Stimulated activated CD8-positive, alpha-beta memory T cell treated with anti-CD3 and anti-CD28 coated beads, Interleukin-2, amount 100 ng/mL, for 1 hour (primary cell): ENCODE measurements at places on chromosomes 5 and 9.

DNA sequence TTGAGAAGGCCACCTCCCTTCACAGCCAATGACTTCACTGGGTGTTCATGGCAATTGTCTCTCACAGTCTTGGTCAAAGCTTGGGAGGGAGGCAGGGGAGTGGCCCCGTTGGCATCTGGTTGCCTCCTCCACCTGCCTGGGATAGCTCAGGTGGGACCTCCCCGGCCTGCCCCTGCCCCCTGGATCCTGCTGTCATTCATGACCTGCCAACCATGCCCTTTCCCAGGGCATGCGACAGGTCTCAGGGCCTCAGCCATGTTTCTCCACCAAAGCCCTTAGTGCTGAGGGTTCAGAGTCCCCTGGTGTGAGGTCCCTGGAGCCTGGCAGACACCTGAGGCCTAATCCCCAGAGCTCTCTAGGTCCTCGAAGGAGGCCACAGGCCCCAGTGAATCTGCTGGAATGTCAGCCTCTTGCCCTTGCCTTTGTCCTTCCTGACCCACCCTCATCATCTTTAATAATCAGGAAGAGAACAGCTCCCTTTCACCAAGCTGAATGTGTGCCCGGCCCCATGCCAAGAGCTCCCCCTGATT is 5.6 kb downstream of the DAB2IP start:
- DNase-seq = no peak

DNA sequence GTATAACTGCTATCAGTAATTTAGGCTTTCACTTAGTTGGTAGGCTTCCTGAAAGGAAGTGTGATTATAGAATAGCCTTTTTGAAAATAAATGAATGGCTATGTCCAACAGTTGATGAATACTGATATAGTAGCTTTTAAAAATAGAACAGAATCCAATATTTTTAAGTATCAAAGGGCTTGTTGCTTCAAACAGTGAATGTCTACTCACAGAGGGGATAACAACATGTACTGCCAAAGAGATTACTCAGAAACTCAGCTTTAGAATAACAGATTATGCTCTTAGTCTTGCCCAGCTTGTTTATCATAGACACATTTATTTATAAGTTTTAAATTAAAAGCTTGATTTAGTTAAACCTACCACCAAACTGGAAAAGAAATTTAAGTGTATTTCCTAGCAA is 132.6 kb downstream of the XRCC4 start:
- DNase-seq = no peak

GRCh38 chr9:95355500-95355899 is 38.0 kb upstream of the FANCC start:
- no peak for DNase-seq

DNA sequence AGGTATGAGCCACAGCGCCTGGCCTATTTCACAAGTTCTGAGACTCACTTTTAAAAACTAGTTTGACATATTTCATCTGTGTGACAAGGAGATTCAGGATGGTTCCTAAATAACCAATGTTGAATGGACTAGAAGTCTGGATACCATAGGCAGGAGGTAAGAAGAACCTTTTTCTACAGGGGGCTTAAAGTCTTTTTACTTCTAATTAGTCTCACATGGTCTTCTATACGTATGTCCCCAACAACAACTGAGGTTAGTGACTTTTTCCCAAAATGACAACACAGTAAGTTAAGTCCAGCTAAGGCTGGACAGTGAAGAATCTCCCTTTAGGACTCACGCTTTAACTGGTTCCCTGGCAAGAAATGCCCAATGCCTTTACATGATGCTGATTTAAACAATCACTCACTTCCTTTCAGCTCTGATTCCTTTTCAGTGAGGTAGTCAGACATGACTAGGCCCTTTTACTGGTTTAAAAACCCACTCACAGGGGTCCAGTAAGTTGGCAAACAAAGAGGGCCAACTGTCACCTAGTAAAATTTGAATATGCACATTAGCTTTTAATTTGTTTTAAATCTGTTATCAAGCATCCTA is 12.1 kb upstream of the HAUS6 start:
- DNase-seq = no peak

DNA sequence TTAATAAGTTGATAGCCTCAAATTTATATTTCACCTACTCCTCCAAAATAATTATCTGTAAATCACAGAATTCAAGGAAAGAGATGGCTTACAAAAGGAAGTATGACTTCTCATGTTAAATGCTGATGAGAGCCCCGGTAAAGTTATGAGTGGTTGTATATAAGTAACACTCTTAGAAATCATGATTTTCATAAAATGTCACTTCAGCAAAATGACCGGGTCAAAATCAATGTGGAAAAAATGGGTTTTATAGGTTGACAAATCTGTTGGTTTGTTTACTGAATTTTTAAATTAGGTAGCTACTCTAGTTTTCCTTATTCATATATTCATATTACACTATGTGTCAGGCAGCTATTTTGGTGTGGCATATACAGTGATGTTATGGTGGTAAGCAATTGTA is 1131.0 kb downstream of the TAF11L14 start:
- no peak for DNase-seq

- no peak for DNase-seq
Measured at GRCh38 chr5:116411101-116411571, 163.5 kb downstream of the SEMA6A start.

GRCh38 chr5:7271435-7272084 is 124.4 kb upstream of the ADCY2 start:
- no peak for DNase-seq

DNA sequence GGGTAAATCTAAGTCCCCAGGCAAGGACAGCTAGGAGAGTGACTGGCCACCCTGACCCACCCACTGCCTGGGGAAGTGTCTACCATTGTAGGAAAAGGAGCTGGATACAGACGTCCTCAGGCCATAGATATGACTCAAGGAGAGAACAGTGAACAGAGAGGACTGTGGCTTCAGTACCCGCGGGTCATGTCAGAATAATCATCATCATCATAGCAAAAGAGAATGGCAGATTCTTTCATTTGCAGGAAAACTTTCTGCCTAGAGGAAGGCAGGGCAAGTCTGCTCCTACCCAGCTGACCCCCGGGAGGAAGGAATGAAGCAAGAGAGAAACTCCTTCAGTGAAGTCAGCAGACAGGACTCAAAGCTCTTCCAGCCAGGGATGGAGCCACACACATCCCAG is 52.2 kb upstream of the UBTD2 start:
- DNase-seq = no peak

DNA sequence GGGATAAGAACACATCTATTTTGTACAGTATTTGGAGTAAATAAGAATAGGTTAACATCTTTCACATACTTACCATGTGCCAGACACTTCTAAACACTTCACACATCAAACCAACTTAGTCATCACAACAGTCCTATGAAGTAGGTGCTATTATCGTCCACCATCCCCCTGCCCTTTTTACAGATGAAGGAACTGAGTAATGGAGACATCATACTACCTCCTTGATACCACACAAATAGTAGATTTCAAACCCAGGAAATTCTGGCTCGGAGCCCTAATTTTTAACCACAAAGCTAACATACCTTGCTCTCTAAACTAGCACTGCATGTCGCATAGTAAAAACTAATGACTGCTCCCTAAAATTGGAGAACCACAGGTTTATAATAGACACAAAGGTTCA is 4.2 kb upstream of the ZNF366 start:
- no peak for DNase-seq

DNA sequence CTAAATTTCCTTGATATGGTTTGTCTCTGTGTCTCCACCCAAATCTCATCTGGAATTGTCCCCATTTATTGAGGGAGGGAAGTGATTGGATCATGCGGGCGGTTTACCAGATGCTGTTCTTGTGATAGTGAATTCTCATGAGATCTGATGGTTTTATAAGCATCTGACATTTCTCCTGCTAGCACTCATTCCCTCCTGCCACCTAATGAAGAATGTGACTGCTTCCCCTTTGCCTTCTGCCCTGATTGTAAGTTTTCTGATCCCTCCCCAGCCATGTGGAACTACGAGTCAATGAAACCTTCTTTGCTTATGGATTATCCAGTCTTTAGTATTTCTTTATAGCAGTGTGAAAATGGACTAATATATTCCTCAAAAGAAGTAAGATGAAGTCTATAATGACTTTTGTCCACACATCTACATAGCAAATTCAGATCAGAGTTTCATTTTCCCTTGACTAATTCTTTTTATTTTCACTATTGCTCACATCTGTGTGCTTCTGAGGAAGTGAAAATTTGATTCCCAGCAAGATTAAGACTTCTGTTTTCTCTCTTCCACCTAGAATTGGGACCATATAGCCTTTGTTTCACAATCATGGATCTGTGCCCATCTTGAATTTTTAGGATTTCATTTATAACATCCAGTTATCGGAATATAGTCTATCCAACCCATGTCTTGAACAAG is 393.5 kb downstream of the DMAC1 start:
- DNase-seq = no peak

DNA sequence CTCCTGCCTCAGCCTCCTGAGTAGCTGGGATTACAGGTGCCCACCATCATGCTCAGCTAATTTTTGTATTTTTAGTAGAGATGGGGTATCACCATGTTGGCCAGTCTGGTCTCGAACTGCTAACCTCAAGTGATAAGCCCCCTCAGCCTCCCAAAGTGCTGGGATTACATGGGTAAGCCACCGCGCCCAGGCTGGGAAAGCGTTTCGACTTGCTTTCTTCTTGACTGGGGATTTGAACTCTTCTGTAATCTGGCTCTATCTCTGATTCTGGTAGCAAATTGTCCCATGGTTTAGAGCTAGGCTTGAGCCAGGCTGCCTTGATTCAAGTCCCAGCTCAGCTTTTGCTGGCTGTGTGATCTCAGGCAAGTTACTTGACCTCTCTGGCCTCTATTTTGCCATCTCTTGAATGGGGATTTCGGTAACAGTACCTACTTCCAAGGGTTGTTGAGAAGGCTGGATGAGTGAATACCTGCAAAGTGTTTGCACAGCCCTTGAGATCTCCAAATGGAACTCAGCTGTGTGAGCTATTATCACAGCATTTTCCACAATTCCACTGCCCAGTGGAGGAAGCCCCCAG is 20.5 kb upstream of the MVB12B start:
- DNase-seq = no peak

DNA sequence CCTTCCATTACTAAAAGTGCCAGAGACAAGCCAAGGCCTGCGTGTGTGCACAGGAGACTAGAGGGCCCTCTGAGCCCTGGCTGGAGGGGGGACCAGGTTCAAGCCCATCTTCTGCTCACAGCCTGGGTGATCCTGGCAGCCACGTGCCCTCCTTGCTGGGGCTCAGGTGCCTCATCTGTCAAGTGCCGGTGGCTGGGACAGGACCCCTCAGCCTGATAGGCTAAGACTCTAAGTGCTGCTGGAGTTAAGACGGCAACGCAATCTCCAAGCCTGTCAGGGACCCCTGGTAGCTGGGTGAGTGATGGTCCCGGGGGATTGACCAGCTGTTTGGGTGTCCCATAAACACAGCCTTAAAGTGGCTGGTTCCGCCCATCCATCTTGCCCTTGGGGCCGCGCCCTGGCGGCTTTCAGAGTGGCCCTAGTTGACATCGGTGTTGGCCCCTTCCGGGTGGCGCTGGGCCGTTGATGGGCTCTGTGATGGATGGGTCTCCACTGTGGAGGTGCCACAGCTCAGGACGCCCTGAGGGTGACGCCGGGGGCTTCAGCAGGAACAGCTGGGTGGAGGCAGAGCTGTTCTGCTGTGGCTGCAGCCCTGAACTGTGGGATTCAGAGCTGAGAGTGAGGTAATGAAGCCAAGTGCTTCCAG is 136.2 kb downstream of the BARX1 start:
- DNase-seq = no peak

GRCh38 chr5:111853748-111854147 is 96.8 kb upstream of the NREP start:
- DNase-seq = no peak

DNA sequence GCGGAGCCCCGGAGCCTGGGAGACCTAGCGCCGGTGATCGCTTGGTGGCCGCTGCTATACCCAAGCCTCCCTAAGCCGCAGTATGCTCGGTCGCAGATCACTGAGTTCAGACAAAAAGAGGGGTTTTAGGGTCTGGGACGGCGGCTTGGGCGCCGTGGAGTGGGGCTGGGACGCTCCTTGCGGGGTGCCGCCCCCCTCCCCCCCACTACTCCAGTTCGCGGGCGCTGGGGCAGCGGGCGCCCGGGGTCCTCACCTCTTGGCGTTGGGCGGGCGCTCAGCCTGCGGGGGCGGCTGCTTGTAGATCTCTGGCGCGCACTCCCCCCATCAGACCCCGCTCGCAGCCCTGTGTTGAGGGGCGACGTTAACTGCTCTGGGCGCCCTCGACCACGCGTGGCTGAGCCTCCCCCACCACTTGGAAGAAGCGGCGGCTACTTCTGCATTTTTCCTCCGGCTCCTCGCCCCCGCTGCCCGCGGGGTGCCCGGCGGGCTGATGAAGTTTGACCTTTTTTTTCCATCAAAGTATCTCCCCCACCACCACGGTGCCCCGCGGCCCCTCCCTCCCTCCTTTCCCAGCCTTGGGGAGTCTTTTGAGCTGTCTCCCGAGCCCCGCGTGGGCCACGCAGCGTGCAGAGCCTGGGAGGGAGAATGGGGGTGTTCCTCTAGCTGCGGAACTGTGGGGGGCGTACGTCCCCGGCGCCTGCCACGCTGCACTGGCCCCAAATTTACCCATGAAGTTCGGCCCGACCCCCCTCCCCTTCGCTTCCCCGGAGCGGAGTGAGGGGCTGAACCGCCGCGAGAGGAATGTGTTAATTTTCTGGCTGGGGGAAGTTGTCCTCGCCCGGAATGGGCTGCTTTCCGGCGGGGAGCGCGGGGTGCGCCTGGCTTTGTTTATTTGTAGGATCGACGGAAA is 1.2 kb downstream of the CXXC5 start:
- no peak for DNase-seq

GRCh38 chr9:126375386-126375785 is 48.8 kb downstream of the MVB12B start:
- no peak for DNase-seq
